Right atrium auricular region (tissue), 2 donors: ENCODE measurements at places on chromosomes 3 and 15.

GRCh38 chr3:55690177-55690576, 203.1 kb upstream of the WNT5A start:
- H3K27me3 ChIP-seq, result no peaks in the 10 kb centered on the region
- H3K27ac ChIP-seq, result no peak overlapping the region
- no peak for DNase-seq
- no peak overlapping the region for H3K4me3 ChIP-seq
- H3K36me3 ChIP-seq, result no peaks in the 10 kb centered on the region

DNA sequence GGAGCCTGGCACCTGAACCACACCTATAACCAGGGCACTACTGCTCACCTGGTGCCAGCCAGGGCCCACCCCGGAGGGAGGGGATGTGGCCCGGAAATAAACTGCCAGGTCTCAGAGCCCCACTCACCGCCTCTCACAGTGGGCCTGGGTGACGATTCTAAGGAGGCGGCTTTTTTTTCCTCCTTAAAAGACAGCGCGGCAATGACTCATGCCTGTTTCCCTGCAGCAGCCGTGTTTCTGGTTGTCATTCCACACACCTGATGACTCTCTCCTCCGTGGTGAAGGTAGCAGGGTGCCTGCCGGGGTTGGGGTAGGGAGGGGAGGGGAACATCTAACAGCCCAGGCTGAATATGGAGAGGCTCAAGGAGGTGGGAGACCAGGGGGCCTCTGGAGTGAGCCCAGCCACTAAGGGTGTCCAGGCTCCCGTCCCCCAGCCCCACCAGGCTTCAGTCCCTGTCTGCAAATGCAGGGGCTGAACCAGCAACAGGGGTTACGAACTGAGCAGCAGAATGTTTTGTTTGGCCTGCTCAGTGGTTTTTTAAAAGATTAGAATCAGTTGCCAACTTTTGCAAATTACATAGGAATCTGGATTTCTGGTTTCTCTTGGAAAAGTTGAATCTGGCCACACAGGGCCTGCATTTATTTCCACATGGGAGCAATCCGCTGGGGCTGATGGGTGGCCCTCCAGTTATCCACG, 127.3 kb upstream of the LINGO1 start:
- no peaks in the 10 kb centered on the region for H3K27me3 ChIP-seq
- H3K27ac ChIP-seq, result no peak overlapping the region
- H3K36me3 ChIP-seq, result no peaks in the 10 kb centered on the region

GRCh38 chr3:46186471-46187340, 21.4 kb downstream of the CCR1 start:
- H3K4me3 ChIP-seq, result no peak overlapping the region
- H3K27ac ChIP-seq, result no peak overlapping the region
- no peak for DNase-seq
- H3K27me3 ChIP-seq, result no peaks in the 10 kb centered on the region
- H3K4me1 ChIP-seq, result no peaks in the 10 kb centered on the region

- H3K4me3 ChIP-seq, result peak overlapping the region; percentile 34
- H3K36me3 ChIP-seq, result peaks cover 12% of the 10 kb centered on the region
- peak; percentile 54 for DNase-seq
- H3K27ac ChIP-seq, result peak overlapping the region; percentile 91
These were observed 74.5 kb downstream of the VGLL4 start for GRCh38 chr3:11569156-11569741.

- H3K36me3 ChIP-seq, result peaks cover 25% of the 10 kb centered on the region
- H3K4me3 ChIP-seq, result no peak overlapping the region
- no peak for DNase-seq
- no peaks in the 10 kb centered on the region for H3K4me1 ChIP-seq
- no peak overlapping the region for H3K27ac ChIP-seq
These were observed 64.0 kb downstream of the GLB1 start for GRCh38 chr3:33032938-33033337.

- no peaks in the 10 kb centered on the region for H3K36me3 ChIP-seq
- DNase-seq, result no peak
- no peak overlapping the region for H3K4me3 ChIP-seq
- H3K27ac ChIP-seq, result no peak overlapping the region
These were observed 30.2 kb downstream of the RNU5B-1 start for GRCh38 chr15:65334586-65335231.

DNA sequence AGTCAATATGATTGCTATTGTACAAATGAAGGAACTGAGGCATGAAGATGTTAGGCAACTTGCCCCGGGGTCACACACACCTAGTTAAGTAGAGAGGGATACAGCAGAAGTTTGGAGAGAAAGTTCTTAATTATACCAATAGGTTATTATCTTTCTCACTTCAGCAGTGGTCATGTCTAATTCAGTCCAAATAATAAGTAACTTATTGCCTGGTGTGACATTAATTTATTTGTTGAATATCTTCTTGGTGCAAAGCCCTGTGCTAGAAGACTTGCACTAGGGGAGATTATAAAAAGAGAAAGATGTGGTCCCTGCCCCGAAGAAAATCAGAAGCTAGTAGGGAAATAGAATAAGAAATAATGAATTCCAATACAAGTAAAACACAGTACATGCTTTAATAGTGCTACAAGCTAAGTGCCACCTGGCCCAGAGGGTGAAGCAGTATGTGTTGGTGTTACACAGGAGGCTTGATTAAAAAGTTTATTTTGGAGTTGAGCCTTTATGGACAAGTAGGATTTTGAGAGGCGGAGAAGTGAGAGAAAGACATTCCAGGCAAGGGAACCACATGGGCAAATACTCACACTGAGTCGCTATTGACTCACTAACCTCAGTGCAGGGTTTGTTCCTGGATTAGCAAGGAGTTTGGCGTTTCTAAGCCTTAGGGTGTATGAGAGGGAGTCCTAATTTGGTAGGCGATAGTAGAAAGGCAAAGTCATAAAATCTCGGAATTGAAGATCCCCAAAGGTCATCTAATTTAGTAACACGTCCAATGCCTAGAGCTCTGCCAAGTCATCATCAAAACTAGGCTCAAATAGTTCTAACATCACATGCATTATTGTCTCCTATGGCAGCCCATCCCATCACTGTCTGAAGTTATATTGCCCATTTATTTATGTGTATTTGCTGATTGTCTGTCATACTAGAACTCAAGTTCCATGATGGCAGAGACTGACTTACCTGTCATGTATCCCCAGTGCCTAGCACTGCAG, 19.2 kb upstream of the GSK3B start:
- no peaks in the 10 kb centered on the region for H3K4me1 ChIP-seq
- DNase-seq, result no peak
- H3K4me3 ChIP-seq, result no peak overlapping the region
- no peak overlapping the region for H3K27ac ChIP-seq
- no peaks in the 10 kb centered on the region for H3K27me3 ChIP-seq
